ENCODE measurements at places on chromosomes 2 and 18.

DNA sequence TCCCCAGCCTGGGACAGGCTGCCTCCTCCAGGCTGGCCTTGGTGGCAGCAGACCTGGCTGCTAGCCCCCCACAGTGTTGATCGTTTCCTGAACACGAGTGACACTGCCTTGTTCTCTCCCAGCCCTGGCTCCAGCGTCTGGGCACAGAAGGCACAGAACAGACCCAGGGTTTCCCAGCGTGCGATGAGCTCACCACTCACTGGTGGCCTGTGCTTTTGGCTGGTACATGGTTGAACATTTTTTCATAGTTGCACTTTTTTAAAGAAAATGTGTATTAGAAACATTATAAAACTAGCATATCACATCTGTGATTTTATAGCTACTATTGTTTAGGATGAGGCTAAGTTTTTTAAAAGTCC is 40.9 kb downstream of the SCTR start:
- no peak for DNase-seq

- DNase-seq, result peak; percentile 70
Observed at GRCh38 chr18:48832938-48833700, 117.6 kb downstream of the SMAD7 start.

- DNase-seq, result no peak
Observed at GRCh38 chr2:152618193-152618564, 99.1 kb downstream of the PRPF40A start.

GRCh38 chr18:36051760-36052159 is 15.6 kb downstream of the RPRD1A start:
- DNase-seq, result no peak

GRCh38 chr2:208466151-208466919 is 59.7 kb downstream of the PTH2R start:
- no peak for DNase-seq

GRCh38 chr2:201108341-201108740 is 7.6 kb upstream of the CFLAR start:
- DNase-seq, result no peak
